ENCODE measurements at places on chromosomes 11 and 22. TPM values are rescaled to one million over a fixed set of nuclear protein-coding genes. Genes with fewer than 3 reads are reported as not detected.

DNA sequence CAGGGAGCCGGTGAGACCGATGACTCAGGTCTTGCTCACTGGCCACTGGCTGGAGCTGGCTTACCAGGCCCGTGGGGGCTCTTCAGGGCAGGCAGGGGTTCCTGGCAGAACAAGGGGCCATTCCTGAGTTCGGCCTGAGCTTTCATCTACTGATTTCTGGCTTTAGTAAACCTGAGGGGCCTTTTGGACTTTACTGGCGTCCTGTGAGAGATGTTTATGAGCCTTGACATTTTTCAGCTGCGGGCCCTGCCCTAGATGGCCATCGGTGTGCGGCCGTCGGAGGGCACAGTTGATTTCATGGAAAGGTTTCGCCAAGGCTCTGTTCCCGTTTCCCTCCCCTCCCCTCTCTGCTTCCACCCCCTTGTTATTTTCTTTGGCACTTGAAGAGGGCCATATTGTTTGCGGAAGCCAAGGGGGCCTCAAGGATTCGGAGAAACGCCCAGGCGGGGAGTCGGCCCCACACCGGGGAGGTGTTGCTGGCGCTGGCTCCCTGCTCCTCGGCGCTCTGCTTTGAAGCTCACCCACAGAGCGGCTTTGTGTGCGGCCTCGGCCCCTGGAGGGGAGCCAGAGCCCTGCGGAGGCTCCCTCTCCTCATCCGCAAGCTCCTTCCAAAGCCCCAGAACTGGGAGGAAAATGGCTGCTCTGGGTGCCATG, 17.7 kb downstream of the ELF5 start:
- DNase-seq, result no peak

DNA sequence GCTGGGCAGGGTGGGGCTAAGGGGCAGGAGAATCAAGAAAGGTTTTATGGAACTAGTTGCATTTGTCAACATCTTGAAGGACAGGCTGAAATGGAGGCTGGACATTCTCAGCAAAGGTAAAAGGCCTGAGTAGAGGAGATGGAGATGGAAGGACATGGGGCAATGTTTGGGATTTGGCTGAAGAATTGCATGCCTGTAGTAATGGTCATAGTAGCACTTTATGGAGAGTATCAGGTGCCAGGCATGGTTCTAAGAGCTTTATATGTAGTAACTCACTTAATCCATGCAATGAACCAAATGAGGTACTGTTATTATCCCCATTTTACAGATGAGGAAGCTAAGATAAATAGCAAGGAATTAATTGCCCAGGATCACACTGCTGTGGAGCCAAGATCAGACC, 23.9 kb downstream of the BMAL1 start:
- no peak for DNase-seq

- DNase-seq, result no peak
These were observed 45.5 kb downstream of the NRXN2 start for GRCh38 chr11:64677441-64678023.

DNA sequence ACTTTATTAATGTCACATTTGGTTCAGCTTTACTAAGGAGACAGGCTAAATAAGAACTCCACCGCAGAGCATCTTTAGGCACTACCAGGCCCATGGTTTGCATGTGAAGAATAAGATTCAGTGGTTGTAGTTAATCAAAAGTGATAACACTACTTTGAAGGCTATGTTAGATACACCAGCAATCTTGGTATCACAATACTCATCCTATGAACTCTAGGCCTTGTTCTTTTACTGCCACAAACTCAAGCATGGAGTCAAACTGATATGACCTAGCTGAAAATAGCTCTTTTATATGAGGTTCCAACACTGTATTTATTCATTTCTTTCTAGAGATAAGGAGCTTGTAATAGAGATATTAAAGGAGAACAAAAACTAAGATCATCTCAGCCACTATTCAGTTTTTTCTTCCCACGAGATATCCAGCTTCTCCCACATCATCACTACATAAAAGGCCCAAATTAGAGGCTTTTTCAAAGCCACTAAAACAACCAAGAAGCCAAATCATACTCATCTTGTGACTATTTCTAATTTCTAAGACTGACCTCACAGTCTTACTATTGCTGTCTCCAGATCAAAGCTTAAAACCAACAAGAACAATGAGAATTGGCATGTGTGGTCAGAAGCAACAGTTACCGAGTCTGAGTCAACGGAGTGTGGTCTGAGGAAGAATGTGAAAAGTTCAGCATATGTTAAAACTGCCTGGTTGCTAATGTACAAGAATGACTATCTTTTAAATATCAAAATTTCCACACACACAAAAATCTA, 25.1 kb upstream of the GUCY1A2 start:
- no peak for DNase-seq

DNA sequence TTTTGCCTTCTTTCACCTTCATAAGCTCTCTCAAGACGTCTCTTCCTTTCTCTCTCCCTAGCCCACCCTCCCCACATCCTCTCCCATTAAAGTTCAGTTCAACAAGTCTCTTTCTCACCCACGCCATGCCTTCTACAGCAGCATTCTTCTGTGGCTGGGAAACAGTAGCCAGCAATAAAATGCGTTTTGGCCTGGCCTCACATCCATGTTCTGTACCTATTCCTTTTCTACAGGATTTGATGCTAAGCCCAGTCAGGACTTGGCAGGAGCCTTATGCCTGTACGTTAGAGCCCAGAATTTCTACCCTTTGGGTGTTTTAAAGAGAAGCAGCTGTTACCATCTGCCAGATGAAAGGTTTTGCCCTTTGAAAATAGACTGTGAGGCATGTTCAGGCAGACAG, 7.1 kb upstream of the CD44 start:
- no peak for DNase-seq

The ZNF214 gene
- 5.9 TPM for total RNA-seq

The OR5AN1 gene
- total RNA-seq, result not detected
